Psoas muscle (tissue), 8 donors: ENCODE measurements at places on chromosomes 3 and 15. TPM values are rescaled to one million over a fixed set of nuclear protein-coding genes. Genes with fewer than 3 reads are reported as not detected.

- H3K27me3 ChIP-seq, result no peaks in the 10 kb centered on the region
- H3K4me1 ChIP-seq, result no peaks in the 10 kb centered on the region
- no peak overlapping the region for H3K4me3 ChIP-seq
- no peak for DNase-seq
- no peaks in the 10 kb centered on the region for H3K36me3 ChIP-seq
- H3K27ac ChIP-seq, result no peak overlapping the region
Observed at GRCh38 chr15:96462768-96463750, 132.6 kb downstream of the NR2F2 start.

GRCh38 chr3:64798316-64798715 lies 110.5 kb upstream of the ADAMTS9 start:
- H3K27ac ChIP-seq, result no peak overlapping the region
- no peaks in the 10 kb centered on the region for H3K27me3 ChIP-seq
- H3K4me3 ChIP-seq, result no peak overlapping the region
- H3K36me3 ChIP-seq, result no peaks in the 10 kb centered on the region

DNA sequence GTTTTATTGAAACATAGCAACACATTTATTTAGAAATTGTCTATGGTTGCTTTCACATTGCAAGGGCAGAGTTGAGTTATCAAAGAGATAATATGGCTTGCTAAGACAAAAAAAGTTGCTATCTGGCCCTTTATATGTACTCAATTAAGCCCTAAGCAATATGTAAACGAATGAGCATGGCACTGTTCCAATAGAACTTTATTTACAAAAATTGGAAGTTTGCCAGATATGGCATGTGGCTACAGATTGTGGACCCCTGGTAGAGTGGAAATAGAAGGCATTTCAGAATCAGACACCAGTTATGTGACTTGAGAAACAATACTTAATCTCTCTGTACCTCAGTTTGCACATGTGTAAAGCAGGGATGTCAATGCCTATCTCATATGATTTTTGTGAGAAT lies 515.6 kb upstream of the SGO1 start:
- H3K36me3 ChIP-seq, result no peaks in the 10 kb centered on the region
- H3K27ac ChIP-seq, result no peak overlapping the region
- no peak for DNase-seq
- no peak overlapping the region for H3K4me3 ChIP-seq

GRCh38 chr3:72973786-72974185 lies 22.8 kb upstream of the PPP4R2 start:
- no peak for DNase-seq
- no peaks in the 10 kb centered on the region for H3K27me3 ChIP-seq
- no peak overlapping the region for H3K27ac ChIP-seq
- no peak overlapping the region for H3K4me3 ChIP-seq
- no peaks in the 10 kb centered on the region for H3K36me3 ChIP-seq

DNA sequence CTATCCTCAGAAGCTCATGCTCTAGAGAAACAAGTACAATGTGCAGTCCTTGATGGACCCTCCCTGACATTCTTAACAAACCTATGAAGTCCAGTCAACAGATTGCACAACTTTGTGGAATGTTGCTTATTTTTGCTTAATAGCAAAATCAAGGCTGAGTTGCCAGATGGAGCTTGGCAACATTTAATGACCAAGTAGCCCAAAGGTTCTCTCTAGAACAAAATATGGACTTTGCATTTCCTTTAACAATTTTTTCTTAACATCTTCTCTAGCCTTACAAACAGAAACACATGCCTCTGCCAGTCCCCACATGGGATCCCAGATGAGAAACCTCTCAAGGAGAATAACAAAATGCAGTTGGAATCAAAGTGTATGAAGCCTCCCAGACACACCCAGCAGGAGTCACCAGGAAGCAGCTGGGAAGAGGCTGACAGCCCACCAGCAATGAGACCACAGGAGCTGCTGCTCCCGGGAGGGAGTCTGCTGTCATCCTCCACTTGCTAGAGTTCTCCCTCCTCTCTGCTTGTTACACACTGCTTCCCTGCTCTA lies 422.5 kb upstream of the CDIN1 start:
- H3K27ac ChIP-seq, result no peak overlapping the region
- H3K4me3 ChIP-seq, result no peak overlapping the region
- H3K27me3 ChIP-seq, result no peaks in the 10 kb centered on the region
- H3K4me1 ChIP-seq, result no peaks in the 10 kb centered on the region
- peak; percentile 82 for DNase-seq

- H3K4me1 ChIP-seq, result peaks cover 1% of the 10 kb centered on the region
- H3K36me3 ChIP-seq, result no peaks in the 10 kb centered on the region
- no peak overlapping the region for H3K4me3 ChIP-seq
- H3K27me3 ChIP-seq, result no peaks in the 10 kb centered on the region
Observed at GRCh38 chr15:64571857-64572291, 111.5 kb downstream of the ZNF609 start.

DNA sequence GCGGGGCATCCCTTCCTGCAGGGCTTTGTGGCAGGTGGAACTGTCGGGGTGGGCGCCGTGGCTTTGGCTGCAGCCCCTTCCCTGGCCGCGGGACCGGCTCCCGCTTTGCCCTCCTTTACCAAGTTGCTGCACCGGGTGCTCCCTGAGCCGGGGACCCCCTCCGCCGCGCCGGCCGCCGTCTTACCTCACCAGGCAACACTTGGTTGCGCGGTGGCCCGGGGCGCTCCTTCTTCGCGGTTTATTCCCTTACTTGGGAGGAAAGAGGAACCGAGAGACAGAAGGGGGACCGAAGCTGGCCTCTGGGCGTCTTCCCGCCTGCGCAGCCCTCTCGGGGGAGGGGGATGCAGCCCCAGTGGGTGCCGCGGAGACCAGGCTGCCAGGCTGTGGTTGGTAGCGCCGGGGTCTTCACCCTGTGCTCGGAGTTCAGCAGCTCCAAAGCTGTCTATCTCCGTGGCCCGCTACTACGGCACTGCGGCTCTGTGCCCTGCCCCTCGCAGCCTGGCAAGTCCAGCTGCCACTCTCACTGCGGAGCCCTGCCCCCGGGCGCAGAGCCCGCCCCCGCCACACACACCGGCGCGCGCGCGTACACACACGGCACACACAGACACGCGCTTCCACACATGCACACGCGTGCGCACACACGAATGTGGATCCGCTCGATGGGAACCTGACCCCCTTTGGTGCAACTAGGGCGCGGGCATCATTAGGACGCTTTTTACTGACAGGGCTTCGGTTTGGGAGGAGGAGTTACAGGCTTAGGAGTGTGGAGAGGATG lies at the start of gene DGKG:
TSS of gene DGKG (minus strand) at position 473 of the 775 bp plus-strand sequence. CDS start 41,775 bp downstream, outside the sequence.
- no peaks in the 10 kb centered on the region for H3K27me3 ChIP-seq
- peak within 1 kb of the TSS; percentile 63 for H3K4me3 ChIP-seq
- no peak within 1 kb of the TSS for H3K27ac ChIP-seq
- peak; percentile 60 for DNase-seq
- H3K4me1 ChIP-seq, result peaks cover 19% of the 10 kb centered on the region

GRCh38 chr3:191246630-191247029 lies 47.6 kb downstream of the OSTN start:
- H3K36me3 ChIP-seq, result no peaks in the 10 kb centered on the region
- H3K27ac ChIP-seq, result no peak overlapping the region
- no peak overlapping the region for H3K4me3 ChIP-seq
- H3K27me3 ChIP-seq, result no peaks in the 10 kb centered on the region
- DNase-seq, result no peak

- H3K4me3 ChIP-seq, result no peak overlapping the region
- no peaks in the 10 kb centered on the region for H3K27me3 ChIP-seq
- no peaks in the 10 kb centered on the region for H3K36me3 ChIP-seq
- no peak for DNase-seq
Observed at GRCh38 chr3:134380249-134380648, 6.0 kb upstream of the AMOTL2 start.

DNA sequence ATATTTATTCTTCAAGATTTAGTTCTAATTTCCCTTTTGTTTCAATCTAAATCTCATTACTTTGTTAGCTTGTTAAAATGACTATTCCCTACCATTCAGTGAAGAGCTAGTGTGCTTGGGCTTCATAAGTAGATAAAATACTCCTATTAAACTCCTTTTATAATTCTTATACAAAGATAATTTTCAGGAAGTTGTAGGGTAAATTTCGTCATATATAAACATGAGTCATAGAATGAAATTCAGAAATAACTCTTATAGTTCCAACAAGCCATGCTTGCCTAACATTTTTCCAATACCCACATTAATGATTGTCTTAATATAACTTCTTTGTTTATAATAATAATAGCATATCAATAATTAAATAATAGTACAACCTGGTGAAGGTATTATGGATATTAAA lies 407.3 kb downstream of the NAALADL2 start:
- no peaks in the 10 kb centered on the region for H3K36me3 ChIP-seq
- no peak overlapping the region for H3K27ac ChIP-seq
- H3K27me3 ChIP-seq, result no peaks in the 10 kb centered on the region
- no peak overlapping the region for H3K4me3 ChIP-seq

DNA sequence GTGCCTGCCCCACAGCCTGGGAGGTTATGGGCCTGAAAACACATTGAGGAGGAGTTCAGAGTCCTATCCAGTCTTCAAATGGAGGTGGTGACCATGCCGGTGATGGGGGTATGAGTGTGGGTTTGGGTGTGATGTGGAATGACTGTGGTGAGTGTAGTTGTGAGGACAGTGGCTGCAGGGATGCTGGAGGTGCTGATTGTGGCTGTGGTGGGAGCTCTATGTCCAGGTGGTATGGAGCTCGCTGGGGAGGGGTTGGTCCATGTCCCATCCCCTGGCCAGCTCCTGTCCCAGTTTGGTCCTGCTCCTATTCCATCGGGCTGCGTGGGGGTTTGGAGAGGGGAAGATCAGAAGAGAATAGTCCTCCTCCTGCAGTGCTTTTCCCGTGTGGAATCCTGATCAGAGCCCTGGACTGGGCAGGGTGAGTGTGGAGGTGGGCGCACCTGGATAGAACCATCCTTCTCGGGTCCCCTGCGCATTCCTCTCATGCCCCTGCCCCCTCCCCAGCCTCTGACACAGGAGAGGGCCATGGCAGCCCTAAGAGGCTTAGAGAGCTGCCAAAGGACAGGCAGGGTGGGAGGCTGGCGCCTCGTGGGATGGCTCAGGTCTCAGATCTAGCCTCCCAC lies 23.0 kb upstream of the GOLGA6C start:
- H3K36me3 ChIP-seq, result no peaks in the 10 kb centered on the region
- H3K27me3 ChIP-seq, result peaks cover 9% of the 10 kb centered on the region
- DNase-seq, result peak; percentile 2
- H3K27ac ChIP-seq, result no peak overlapping the region
- no peaks in the 10 kb centered on the region for H3K4me1 ChIP-seq
- no peak overlapping the region for H3K4me3 ChIP-seq

DNA sequence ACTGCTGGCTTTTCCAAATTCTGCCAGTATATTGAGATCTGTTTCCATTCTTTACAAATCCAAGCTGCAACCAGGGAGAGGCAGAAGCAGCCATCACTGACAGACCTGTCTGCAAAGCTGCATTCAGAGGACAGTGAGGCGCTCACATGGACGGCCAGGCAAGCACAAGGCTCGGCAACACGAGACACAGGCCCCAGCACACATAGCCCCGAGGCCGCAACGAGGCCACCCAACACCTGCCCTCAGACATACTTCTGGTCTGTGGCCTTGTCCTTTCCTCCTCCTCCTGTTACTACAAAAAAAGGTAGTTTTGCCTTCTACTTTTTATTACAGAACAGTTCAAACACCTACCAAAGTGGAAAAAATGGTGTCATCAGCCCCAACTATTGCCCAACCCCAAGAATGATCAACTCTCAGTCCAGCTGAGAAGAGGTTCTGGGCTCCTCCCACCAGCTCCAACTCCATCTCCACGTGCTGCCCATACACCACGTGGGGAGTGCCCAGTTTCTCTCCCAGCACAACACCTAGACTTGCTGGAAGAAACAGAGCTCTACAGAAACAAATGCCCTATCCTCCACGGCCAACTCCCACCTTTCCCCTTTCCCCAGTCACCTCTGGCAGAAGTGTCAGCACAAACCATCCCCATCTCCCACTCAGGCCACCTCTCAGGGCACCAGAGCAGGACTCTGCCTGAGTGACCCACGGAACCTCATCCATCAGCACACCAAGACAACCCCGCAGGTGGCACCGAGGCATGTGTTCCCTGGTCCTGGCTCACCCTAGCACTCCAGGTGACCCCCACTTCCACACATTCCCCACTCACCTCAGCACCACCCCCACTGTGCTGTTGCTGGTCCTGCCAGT lies 7.4 kb downstream of the ZXDC start:
- H3K27me3 ChIP-seq, result no peaks in the 10 kb centered on the region
- no peak overlapping the region for H3K4me3 ChIP-seq
- peaks cover 87% of the 10 kb centered on the region for H3K4me1 ChIP-seq
- no peak for DNase-seq
- peak overlapping the region; percentile 96 for H3K27ac ChIP-seq

DNA sequence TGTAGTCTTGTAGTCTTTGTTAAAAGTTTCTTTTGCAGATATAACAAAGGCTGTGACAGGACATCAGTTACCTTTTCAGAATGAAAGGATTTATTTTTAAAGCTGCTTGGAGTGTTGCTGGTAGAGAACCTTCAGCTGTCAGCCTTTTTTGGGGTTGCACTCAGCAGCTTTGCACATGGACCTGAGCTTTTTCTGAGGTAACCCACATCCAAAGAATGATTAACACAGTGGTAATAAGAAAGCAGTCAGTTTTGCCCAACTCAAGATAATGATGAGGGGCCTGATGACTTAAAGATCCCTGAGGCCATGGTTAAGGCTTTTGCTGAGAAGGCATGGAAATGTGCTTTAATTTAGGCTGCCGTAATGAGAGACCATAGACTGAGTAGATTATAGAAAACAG lies 1042.7 kb downstream of the PLOD2 start:
- H3K27me3 ChIP-seq, result no peaks in the 10 kb centered on the region
- no peak overlapping the region for H3K27ac ChIP-seq
- H3K36me3 ChIP-seq, result no peaks in the 10 kb centered on the region
- H3K4me1 ChIP-seq, result no peaks in the 10 kb centered on the region

DNA sequence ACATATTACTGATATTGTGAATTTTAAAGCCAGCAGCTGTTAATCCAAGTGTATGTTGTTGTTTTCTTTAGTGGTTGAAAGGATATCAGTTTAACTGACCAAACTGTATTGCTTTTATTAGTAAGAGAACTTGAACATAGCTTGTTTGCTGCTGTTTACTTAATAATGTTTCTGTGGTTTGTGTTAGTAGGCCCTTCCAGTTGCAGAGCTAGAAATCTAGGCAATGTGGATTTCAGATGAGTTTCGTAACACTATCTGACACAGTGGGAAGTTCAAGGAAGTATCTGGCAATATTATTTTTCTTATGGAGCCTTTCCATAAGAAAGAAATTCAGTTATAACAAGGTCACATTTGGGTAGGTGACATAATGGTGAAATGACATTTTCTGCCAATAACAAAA lies 18.5 kb downstream of the ZNF609 start:
- no peak overlapping the region for H3K27ac ChIP-seq
- no peak overlapping the region for H3K4me3 ChIP-seq
- H3K36me3 ChIP-seq, result no peaks in the 10 kb centered on the region
- H3K27me3 ChIP-seq, result no peaks in the 10 kb centered on the region
- peaks cover 3% of the 10 kb centered on the region for H3K4me1 ChIP-seq

COLQ gene
- 9.7 TPM for polyA plus RNA-seq

EPHB3 gene
- polyA plus RNA-seq, result 0.36 TPM

DNAH12 gene
- 0.27 TPM for polyA plus RNA-seq

ARGFX gene
- not detected for polyA plus RNA-seq
